ENCODE measurements at places on chromosomes 7 and 10.

- peak; percentile 30 for DNase-seq
Measured at GRCh38 chr7:24922099-24922773, 57.7 kb downstream of the OSBPL3 start.

- DNase-seq: no peak
Measured at GRCh38 chr10:112637901-112638300, 190.9 kb downstream of the VTI1A start.

DNA sequence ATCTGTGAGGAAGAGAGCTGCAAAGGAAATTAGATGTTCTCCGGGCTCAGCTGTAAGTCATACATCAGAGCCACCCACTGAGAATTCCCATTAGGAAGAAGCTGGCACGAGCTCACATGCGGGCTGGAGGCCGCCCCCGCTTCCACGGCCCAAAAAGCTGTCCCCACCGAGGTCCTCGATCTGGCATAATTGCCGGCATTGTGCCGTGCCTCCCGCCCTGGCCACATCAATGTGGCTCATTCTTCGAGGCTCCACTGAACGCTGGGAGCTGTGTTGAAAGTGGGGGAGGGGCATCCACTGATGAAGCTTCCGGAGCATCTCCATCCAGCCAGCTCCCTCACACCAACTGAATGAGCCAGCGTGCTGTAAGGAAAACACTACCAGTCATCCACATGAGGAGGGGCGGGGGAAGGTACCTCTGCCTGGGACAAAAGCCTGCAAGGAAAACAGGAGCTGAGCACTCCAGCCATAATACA is 173.1 kb downstream of the PTPRN2 start:
- DNase-seq: no peak

- peak; percentile 71 for DNase-seq
Measured at GRCh38 chr10:131997366-131998049, 15.8 kb upstream of the BNIP3 start.

DNA sequence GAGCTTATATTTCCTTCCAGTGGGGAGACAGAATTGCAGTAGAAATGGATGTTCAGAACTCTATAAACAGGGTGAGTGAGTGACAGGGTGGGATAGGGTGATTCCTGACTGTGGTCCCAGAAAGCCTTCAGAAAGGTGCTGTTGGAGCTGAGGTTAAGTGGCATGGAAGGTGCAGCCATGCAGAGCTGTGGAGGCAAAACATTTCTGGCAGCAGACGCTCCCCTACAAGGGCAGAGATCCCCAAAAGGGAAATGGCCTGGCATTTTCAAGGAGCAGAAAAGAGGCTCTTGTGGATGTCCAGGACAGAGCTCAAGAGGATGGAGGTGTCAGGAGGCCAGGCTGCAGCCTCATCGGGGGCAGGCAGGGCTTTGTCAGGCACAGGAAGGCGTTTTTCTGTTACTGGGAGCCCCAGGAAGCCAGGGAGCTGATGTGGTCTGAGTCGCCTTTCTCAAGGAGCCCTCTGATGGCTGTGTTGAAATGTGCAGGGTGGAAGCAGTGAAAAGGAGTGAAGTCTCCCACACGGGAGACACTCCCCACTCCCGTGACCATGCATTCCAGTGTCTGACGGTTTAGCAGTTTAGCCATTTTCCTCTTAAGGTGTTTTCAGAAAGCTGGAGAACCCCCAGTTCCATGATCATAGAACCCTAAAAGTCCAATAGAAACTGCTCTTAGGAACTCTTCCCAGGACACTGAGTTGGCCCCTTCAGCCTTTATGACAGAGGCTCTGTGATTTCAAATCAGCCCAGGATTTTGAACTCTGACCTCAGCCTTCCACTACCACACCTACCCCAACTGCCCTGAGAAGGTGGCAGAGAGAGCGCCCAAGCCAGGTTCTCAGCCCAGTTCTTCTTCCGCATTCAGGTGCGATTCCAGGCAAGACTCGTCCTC is 96.2 kb downstream of the C10orf105 start:
- DNase-seq: no peak

- DNase-seq: no peak
Measured at GRCh38 chr10:86366033-86366901, at the start of gene GRID1. GRID1 (minus strand) TSS chr10:86366795.

GRCh38 chr10:132615341-132616169 is 78.0 kb downstream of the INPP5A start:
- no peak for DNase-seq

GRCh38 chr7:111045449-111045848 is 45.5 kb upstream of the LRRN3 start:
- DNase-seq: no peak

DNA sequence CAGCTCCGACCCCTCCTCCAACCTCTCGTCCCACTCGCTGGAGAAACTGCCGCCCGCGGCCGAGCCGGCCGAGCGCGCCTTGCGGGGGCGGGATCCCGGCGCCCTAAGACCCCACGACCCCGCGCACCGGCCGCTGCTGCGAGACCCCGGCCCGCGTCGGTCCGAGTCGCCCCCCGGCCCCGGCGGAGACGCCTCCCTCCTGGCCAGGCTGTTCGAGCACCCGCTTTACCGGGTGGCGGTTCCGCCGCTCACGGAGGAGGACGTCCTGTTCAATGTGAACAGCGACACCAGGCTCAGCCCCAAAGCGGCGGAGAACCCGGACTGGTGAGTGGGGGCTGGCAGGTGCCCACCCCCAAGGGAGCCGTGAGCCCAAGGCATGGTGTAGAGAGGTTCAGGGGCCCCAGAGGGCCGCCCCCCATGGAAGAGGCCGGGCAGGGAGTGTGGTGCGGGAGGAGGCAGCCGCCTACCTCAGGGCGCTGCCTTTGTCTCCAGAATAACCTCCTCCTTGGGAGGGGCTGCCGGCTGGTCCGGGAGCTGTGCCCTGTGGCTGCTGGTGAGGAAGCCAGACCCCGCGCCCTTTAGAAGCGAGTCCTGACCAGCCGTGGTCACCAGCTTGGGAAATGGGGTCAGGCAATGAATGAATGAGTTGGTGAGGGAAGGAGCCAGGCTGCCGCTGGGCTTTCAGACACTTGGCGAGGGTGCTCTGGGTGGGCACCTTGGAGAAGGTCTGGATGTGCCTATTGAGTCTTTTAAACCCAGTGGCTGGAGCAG is 1.3 kb downstream of the FAM20C start:
- no peak for DNase-seq

DNA sequence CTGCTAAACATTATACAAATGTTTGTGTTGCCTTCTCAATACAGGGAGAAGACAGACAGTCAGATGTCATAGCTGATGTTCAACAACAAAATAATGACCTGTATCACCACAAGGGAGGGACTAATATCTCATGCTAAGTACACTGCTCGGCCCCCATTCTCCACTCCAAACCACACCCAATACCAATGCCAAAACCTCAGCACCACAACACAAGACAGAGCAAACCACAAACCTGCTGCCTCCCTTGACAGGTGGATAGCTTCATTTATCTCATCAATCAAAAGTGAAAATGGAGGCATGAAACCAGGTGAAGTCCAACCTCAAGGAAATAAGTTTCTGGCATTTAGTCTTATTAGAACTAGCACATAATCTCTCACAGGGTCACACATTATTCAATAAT is 109.5 kb downstream of the PARD3 start:
- no peak for DNase-seq

DNA sequence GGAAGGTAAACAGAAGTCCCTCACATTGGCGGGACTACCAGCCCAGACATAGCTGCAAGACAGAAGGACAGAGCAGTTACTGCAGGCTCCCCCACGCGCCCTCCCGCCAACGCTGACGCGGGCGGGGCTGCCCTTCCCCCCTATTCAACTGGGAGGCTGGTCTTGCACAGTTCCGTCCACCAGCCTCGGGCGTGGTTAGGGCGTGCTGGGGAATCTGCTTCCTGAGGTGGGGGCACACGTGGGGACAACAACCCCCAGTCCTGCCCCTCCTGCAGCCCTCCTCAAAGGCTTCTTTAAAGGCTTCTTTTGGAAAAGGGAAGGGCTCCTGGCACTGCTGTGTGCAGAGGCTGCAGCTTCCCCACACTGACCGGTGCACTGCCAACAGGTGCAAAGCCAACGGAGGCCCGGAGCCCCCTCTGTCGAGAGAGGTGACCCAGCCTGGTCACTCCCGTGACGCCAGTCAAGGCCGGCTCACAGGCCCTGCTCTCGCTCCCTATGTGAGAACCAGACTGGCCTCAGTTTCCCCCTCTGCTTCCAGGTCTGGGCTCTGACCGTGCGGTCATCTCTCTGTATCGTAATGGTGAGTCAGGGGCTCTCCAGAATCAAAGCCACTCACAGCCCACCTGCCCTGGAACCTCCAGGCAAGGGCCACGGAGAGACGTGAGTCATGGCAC is 126.0 kb downstream of the EBF3 start:
- DNase-seq: no peak

DNA sequence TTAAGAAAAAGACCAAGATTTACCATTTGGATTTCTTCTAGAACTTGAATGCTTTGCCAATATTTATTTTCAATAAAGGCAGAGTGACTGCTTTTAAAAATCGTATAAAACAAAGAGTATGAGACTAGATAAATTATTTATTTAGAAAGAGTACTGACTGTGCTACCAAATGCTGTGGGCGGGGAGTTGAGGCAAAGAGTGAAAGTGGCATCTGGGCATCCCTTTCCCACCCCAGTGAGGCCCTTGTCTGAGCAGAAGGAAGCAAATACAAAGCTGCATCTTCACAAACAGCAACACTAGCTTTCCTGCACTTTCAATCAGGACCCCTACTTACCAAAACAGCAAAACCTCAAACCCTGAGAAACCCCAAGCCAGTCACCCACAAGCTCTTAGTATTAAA is 34.9 kb downstream of the ITGB1 start:
- DNase-seq: no peak

DNA sequence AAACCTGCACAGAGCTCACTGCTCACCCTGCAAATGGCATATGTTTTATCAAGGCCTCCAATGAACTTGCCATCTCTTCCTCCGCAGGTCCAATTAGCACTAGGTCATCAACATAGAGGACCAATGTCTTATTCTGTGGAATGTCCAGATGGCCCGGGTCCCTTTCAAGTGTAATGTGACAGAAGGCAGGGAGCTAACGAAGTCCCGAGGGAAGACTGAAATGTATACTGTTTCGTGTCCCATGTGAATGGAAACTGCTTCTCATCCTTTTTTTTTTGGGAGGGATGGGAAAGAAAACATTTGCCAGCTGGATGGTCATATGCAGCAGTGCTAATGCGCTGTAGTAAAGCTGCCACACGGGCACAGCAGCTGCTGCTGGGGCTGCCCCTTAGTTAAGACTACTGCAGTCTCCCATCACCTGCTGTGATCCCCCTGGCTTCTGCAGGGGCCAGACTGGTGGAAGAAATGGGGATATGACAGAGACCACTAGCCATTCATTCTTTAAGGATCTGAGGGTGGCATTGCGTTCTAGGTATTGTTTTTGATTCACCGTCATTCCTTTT is 61.7 kb upstream of the CCNY start:
- no peak for DNase-seq
